ENCODE measurements at places on chromosomes 7 and 10. TPM values are rescaled to one million over a fixed set of nuclear protein-coding genes. Genes with fewer than 3 reads are reported as not detected.

NRCAM gene
- total RNA-seq: 1.2 TPM

GPR37 gene
- total RNA-seq: 0.22 TPM

DRGX gene
- total RNA-seq: not detected

MCM10 gene
- 2.0 TPM for total RNA-seq

CACNB2 gene
- total RNA-seq: not detected

NAMPT gene
- 305 TPM for total RNA-seq

PVRIG gene
- not detected for total RNA-seq

AKR1B1 gene
- 25.7 TPM for total RNA-seq

SFRP5 gene
- total RNA-seq: not detected

RAB19 gene
- total RNA-seq: 0.17 TPM

PRR15 gene
- total RNA-seq: under 0.01 TPM

PCLO gene
- total RNA-seq: 5.3 TPM

ABCB1 gene
- 0.26 TPM for total RNA-seq

FBXO24 gene
- 0.11 TPM for total RNA-seq

FAM25C gene
- not detected for total RNA-seq

CUL2 gene
- total RNA-seq: 26.9 TPM

MACC1 gene
- total RNA-seq: under 0.01 TPM

TMEM26 gene
- total RNA-seq: 0.09 TPM

ERVW-1 gene
- not detected for total RNA-seq

MRPL32 gene
- 89.3 TPM for total RNA-seq

FKBP6 gene
- not detected for total RNA-seq

PTPRE gene
- 154 TPM for total RNA-seq

HIF1AN gene
- total RNA-seq: 8.8 TPM

VAX1 gene
- not detected for total RNA-seq

FGFR2 gene
- total RNA-seq: under 0.01 TPM

STRIP2 gene
- total RNA-seq: 2.4 TPM

SLC26A3 gene
- total RNA-seq: not detected

CTBP2 gene
- 99.0 TPM for total RNA-seq

FAM20C gene
- 1.3 TPM for total RNA-seq

SLC18A2 gene
- total RNA-seq: not detected

PRDX3 gene
- total RNA-seq: 177 TPM

SEMA3A gene
- 135 TPM for total RNA-seq

TLL2 gene
- total RNA-seq: 0.11 TPM

AASS gene
- 25.1 TPM for total RNA-seq

MEOX2 gene
- 6.2 TPM for total RNA-seq

BLOC1S2 gene
- total RNA-seq: 39.3 TPM

THSD7A gene
- total RNA-seq: 28.3 TPM

NOS3 gene
- total RNA-seq: 29.3 TPM

TMEM196 gene
- total RNA-seq: not detected

CEP41 gene
- total RNA-seq: 4.1 TPM

OR6V1 gene
- not detected for total RNA-seq

SFMBT2 gene
- 0.76 TPM for total RNA-seq

CCL24 gene
- not detected for total RNA-seq

CCDC7 gene
- 9.0 TPM for total RNA-seq

SMO gene
- total RNA-seq: 1.5 TPM

NPSR1 gene
- not detected for total RNA-seq

HK1 gene
- 77.8 TPM for total RNA-seq

PTPN20 gene
- total RNA-seq: 0.11 TPM

FANK1 gene
- 1.1 TPM for total RNA-seq

AKAP9 gene
- total RNA-seq: 43.3 TPM

FBXL13 gene
- total RNA-seq: 0.22 TPM

Measured in dermis lymphatic vessel endothelial cell (primary cell).